ENCODE measurements at places on chromosomes 6 and 20. TPM values are rescaled to one million over a fixed set of nuclear protein-coding genes. Genes with fewer than 3 reads are reported as not detected.

Gene ULBP3
- total RNA-seq, result 0.85 TPM

Gene CHRNA4
- total RNA-seq, result 0.74 TPM

Gene OPN5
- total RNA-seq, result not detected

Gene REM1
- 1.7 TPM for total RNA-seq

Gene LINC00237
- total RNA-seq, result not detected

Gene DUSP22
- 65.6 TPM for total RNA-seq

Gene LRFN2
- 1.3 TPM for total RNA-seq

Gene POU3F2
- not detected for total RNA-seq

Gene RNF217
- 8.6 TPM for total RNA-seq

Gene STMND1
- total RNA-seq, result not detected

Gene CASS4
- total RNA-seq, result 11.3 TPM

Gene EFCAB8
- 1.9 TPM for total RNA-seq

Gene C6orf163
- total RNA-seq, result 5.6 TPM

Gene GABRR1
- not detected for total RNA-seq

Gene RUNX2
- 8.3 TPM for total RNA-seq

Gene MCCD1
- not detected for total RNA-seq

Gene NEURL2
- total RNA-seq, result 3.3 TPM

Gene TBC1D20
- total RNA-seq, result 34.7 TPM

Gene CCN6
- total RNA-seq, result not detected

Gene GGTLC1
- total RNA-seq, result not detected

Gene PKIG
- 47.6 TPM for total RNA-seq

Gene TUBB1
- total RNA-seq, result 28.3 TPM

Gene C20orf204
- total RNA-seq, result 2.0 TPM

Gene SLC13A3
- 0.44 TPM for total RNA-seq

Gene MROH8
- 3.3 TPM for total RNA-seq

Gene SLC17A3
- not detected for total RNA-seq

Gene ENPP1
- 4.0 TPM for total RNA-seq

Gene TNF
- 14.1 TPM for total RNA-seq

Gene METTL24
- total RNA-seq, result 0.67 TPM

Gene MYO6
- 23.6 TPM for total RNA-seq

Gene OTOR
- total RNA-seq, result not detected

Gene TRDN
- not detected for total RNA-seq

Gene PDYN
- not detected for total RNA-seq

Gene MEI4
- not detected for total RNA-seq

Gene IMPG1
- not detected for total RNA-seq

Gene POPDC3
- total RNA-seq, result not detected

Gene SIRPB2
- 27.4 TPM for total RNA-seq

Gene NOL4L
- 27.8 TPM for total RNA-seq

Gene MEP1A
- not detected for total RNA-seq

Gene INSM1
- total RNA-seq, result 0.40 TPM

Data from spleen (tissue), 13 donors.